ENCODE measurements at places on chromosomes 5 and 9. TPM values are rescaled to one million over a fixed set of nuclear protein-coding genes. Genes with fewer than 3 reads are reported as not detected.
A peak's percentile ranks its signal among the peaks of the same experiment; 100 is the strongest.

The RFX3 gene
- polyA plus RNA-seq, result 18.8 TPM

The IL3 gene
- not detected for polyA plus RNA-seq

DNA sequence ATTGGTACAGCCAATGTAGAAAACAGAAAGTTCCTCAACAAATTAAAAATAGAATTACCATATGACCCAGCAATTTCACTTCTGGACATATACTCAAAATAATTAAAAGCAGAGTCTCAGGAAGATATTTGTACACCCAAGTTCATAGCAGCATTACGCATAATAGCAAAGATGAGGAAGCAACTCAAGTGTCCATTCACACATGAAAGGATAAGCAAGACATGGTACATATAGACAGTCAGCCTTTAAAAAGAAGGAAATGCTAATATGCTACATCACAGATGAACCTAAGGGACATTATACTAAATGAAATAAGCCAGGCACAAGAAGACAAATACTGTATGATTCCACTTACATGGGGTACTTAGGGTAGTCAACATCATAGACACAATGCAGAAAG, 76.7 kb downstream of the ANXA2R start:
- DNase-seq, result no peak

GRCh38 chr9:2459756-2460155, 161.8 kb upstream of the VLDLR start:
- no peak for DNase-seq

DNA sequence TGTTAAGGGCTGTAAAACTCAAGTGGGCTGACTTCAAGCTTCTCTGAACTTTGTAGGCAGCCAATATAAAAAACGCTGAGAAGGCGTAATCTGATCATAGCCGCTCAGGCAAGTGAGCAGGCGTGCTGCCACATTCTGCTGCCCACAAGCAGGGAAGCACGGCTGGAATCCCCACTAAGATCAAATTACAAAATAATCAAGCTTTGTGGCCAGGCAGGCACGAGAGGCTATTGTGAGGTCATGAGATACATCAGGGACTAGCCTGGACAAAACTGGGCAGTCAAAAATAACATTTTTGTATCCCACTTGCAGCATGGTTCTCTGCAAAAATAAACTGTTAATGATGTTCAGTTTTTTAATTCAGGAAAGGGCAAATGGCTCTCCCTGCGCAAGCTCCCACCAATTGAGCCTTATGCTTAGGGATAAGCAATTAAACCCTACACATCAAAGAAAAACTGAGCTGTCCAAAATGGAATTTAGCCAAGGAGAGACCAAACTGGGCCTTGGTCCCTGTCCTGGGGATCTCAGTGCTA, 64.0 kb downstream of the POU5F2 start:
- DNase-seq, result peak; percentile 91

- no peak for DNase-seq
Observed at GRCh38 chr9:14524873-14525515, 168.2 kb downstream of the ZDHHC21 start.

DNA sequence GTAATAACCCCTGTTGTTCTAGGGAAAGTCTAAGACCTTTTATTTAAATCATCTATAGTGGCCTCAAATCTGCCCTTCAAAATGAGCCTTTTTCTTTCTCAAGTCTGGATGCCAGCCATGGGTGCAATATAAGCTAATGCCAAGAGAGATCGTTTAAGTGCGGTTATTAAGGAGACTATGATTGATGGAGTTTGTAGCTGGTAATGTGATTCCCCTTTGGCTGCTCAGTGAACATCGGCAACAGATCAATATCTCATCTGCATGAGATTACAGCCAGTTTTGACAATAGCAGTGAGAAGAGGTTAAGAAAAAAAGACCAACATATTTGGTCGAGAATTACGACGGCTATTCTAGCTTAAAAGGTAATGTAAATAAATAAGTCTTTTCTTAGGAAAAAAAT, 1049.4 kb upstream of the NUDT12 start:
- no peak for DNase-seq

GRCh38 chr5:89397096-89397495, 514.1 kb upstream of the MEF2C start:
- DNase-seq, result no peak

GRCh38 chr9:111943200-111943599, 46.6 kb downstream of the UGCG start:
- no peak for DNase-seq

Measured in renal pelvis (tissue), 12 donors.